ENCODE measurements at places on chromosomes 2 and 18.

GRCh38 chr18:1825296-1825695 lies 746.0 kb downstream of the METTL4 start:
- no peak for DNase-seq

DNA sequence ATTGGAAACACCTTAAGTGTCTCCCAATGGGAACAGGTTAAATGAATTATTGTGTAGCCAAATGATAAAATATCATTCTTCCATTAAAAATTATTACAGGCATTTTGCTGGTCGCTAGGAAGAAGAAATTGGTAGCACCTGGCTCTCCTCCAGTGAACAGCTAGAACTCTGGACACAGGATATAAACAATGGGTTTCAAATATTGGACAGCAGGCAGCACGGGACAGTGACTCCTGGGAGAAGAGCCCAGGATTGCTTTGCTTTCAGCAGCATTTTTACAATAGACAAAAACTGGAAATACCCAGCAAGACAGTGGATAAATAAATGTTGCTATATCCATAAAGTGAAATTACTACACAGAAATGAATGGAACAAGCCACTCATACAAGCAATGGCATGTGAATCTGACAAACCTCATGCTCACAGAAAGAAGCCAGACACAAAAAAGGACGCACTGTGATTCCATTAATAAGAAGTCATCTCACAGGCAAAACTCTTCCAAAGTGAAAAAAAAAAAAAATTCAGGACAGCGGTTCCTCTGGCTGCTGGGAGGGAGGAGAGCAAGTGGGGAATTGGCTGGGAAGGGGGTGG lies 50.5 kb downstream of the LAMA1 start:
- no peak for DNase-seq

DNA sequence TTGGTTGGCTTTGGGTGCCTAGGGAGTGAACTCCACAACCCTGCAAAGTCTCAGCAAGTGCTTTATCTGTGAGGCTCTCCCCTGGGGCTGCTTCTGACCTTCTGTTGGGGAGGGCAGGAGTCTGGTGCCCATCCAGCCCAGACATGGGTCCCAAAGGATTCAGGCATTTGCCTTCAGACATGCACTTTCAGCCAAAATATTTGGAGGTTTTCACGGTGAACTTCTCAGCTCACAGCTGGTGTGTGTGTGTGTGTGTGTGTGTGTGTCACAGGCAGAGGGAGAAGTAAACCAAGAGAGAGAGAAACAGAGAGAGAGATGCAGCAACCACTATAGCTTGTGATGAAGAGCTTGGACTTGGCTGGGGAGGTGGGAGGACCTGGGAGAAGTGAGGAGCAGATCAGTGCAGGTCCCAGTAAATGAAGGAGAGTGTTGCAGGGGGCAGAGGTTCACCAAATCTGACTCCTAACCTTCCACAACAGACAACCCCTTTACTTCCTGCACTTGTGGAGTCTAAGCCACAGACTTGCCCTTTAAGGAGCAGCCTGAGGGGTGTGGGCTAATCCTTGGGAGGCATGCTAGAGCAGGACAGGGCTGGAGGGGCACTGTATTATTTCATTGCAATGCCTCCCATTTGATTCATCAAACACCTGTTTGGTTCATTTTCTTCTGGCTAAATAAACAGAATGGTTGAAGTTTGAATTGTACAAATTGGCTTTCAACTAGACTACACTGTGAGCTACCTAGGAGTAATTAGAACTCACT lies 14.1 kb downstream of the SLC9A4 start:
- DNase-seq: no peak

DNA sequence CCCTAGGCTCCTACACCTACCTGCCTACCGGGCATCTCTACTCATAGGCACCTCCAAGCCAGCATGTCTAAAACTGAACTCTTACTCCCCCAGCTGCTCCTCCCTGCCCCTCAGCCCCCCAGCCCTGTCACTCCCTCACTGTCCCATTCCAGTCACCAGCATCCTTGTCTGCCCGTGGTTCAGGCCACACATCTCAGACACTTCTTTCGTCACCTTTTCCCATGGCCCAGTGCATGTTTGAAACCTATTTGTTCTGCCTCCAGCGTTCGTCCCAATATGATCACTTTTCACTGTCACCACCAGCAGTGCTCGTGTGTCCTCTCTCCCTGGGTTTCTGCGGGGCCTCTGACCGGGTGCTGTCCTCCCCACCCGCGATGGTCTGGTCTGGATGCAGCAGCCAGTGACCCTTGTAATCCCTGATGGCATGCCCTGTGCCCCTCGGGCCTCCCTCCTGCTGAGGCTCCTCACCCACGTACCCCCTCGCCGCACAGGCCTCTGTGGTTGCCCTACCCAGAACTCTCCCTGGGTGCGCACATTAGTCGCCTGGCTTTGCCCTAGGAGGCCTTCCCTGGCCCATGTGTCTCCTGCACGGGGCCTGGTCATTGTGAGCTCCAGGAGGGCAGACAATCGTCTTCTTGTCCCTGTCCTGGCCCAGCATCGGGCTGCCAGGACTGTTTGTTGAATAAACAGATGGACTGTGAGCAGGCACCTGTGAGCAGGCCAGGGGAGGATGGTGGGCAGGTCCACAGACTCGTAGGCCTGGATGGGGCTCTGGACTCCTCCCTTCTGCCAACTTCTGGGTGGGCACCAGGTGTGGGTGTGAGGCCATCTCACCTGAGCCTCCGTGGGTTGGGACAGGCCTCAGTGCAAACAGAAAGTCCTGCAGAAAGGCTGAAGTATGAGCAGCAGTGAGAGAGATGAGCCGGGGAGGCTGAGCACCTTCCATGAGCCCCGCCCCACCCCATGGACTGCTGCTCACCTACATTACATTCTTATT lies 15.5 kb downstream of the LDLRAD4 start:
- no peak for DNase-seq

- DNase-seq: no peak
These were observed 583.6 kb downstream of the FBXO15 start for GRCh38 chr18:73563901-73564472.

DNA sequence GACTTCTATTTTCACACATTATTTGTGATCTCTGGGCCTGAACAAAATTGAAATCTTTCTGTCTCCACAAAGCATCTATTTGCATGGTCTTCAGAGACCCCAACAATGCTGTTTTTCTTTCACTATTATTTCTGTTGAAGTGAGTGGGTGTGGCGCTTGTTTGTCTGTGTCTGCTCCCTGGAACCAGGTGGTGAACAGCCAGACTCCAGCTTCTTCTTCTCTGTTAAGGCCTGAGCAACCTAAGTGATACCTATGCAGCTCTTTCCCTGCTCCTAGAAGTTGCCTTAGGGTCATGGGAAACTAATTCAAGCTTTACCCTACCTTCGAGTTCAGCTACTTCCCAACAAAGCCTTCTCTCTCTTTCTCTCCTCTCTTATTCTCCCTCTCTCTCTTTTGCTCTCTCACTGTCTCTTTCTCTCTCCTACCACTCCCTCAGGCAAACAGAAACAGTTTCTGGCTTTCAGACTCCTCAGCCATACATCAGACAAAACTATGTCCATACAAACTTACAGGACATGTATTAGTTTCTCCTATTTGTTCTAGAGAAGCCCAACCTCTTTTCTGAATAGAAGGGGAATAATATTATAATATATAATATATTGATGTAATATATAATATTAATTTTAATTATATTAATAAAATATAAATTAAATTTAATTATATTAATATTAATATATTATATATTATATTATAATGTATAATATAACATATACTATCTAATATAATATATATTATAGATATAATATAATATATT lies 552.5 kb downstream of the DSC3 start:
- no peak for DNase-seq

GRCh38 chr18:49697757-49698524 lies 115.4 kb downstream of the ACAA2 start:
- no peak for DNase-seq

DNA sequence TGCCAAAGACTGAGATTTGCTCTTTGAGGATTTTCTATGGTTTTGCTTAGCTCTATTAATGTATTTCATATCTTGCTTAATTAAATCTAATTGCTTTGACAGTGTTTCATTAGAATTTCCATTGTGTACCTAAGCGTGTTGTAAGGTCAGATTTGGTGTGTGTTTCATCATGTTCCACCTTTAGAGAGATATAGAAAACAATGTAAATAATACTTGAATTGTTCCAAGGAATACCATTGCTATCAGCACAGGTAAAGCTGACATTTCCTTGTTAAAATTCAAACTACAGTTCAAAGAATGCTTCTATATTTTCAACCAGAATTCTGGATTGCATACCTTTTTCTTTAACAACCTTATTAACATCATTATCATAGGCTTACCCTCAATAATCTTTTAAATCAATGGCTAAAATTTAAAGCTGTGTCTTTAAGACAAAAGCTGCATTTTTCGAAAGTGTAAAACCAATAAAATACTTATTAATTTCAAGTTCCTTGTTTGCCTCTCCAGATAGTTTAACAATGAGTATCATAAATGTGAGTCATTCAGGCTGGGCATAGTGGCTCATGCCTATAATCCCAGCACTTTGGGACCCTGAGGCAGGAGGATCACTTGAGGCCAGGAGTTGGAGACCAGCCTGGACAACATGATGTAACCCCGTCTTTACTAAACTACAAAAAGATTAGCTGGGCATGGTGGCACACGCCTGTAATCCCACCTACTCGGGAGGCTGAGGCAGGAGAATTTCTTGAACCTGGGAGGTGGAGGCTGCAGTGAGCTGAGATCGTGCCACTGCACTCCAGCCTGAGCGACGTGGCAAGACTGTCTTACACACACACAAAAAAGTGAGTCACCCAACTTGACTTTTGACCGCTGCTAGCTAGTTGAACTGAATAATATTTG lies 188.0 kb upstream of the PKDCC start:
- no peak for DNase-seq

DNA sequence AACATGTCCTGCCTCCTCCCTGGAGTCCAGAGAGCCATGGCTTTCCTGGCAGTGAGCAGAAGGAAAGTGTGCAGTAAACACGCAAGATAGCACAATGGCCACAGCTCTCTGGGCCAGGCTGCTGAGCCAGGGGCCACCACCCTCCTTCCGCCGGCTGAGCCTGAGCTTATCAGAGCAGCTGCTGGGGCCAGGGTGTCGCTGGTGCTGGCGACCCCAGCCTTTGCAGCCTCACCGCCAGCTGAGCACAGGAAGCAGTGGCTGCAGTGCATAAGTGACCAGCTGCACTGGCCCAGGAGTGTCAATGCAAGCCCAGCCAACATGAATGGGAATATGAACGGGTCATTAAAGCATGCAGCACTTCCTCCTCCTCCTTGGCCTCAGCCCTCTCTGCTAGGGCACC lies 172.0 kb downstream of the ZFP36L2 start:
- no peak for DNase-seq

DNA sequence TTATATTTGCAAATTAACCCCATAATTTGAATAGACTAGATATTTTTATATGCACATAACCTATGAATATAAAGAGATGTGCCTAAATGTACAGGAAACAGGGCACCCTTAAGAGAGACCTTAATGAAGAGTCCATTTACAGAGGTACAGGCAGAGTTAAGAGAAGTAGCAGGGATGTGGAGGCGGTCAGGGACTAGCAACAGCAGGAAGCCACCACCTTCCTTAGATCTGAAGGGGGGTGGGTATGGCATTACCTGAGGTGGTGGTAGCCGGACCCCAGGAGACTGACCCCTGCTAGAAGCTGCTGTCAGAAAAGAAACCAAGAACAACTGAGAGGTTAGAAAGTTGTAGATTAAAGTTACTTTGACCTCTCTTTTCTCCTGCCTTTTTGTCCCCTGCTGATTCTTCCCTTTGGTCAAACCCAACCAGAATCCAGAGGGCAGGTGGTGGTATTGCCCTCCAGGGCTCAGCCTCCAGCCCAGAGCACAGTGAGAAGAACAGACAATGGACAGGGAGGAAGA lies 24.9 kb upstream of the ATG16L1 start:
- DNase-seq: no peak

GRCh38 chr2:112579241-112579640 lies 5.2 kb upstream of the CHCHD5 start:
- peak; percentile 45 for DNase-seq

- DNase-seq: no peak
These were observed 218.0 kb downstream of the DYSF start for GRCh38 chr2:71671203-71671854.

GRCh38 chr2:133855526-133855925 lies 287.3 kb upstream of the NCKAP5 start:
- peak; percentile 37 for DNase-seq

DNA sequence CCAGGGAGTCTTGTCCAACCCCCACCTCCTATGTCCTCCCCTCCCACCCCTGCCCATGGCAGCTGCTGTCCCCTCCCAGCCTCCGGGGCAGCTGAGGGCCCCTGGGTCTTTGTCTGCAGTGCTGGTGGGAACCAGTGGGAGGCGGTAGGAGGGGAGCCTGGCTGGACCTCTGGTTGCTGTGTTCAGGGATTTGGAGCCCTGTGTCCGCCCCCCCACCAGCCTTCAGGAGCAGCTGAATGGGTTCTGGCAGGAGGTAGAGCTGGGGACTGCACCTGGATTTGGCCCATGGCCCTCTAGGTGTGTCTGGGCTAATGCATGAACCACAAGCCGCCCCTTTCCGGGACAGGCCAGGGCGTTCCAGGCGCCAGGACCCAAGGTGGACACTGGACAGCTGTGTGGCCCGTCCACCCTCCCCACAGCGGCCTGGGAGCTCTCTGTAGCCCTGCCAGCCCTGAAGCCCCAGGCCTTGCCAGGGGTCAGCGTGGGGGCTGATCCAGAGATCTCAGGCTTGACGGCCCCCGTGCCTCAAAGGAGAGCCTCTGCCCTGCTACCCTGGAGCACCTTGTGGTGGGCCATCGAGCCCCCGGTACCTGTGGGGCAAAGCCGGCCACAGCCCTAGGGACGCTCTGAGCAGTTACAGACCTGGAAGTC lies 25.4 kb downstream of the GPC1 start:
- DNase-seq: no peak

GRCh38 chr2:217628061-217628460 lies 374.7 kb downstream of the TNS1 start:
- no peak for DNase-seq

- DNase-seq: no peak
These were observed 43.7 kb downstream of the FSHR start for GRCh38 chr2:49110571-49110970.

GRCh38 chr2:19897623-19898245 lies 4.0 kb downstream of the TTC32 start:
- no peak for DNase-seq

DNA sequence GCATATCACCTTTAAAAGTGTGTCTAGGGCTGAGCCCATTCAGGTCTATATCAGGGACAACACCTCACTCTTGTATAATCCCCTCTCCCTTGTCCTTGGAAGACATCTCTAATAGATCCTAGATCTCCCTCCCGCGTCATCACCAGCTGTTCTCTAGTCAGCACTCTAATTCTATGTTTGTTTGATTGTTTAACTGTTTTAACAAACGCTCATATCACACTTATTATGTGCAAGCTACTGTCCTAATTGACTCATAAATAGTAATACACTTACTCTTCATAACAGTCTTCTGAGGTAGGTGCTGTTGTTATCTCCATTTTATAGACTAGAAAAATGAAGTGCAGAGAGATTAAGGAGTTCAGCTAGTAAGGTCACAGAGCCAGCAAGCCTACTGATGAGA lies 1.6 kb upstream of the ERMN start:
- no peak for DNase-seq

- no peak for DNase-seq
These were observed 26.2 kb downstream of the PHLPP1 start for GRCh38 chr18:62741584-62741983.

GRCh38 chr2:210099940-210100339 lies 71.3 kb downstream of the KANSL1L start:
- no peak for DNase-seq

Measured in NCI-H2029 treated with DMSO at 0.1 percent for 48 hours (cell line).